Endodermal cell (in vitro differentiated cells): ENCODE measurements at places on chromosomes 2 and 18. TPM values are rescaled to one million over a fixed set of nuclear protein-coding genes. Genes with fewer than 3 reads are reported as not detected.

- DNase-seq: no peak
Measured at GRCh38 chr2:197131558-197131855, 179.1 kb downstream of the ANKRD44 start.

DNA sequence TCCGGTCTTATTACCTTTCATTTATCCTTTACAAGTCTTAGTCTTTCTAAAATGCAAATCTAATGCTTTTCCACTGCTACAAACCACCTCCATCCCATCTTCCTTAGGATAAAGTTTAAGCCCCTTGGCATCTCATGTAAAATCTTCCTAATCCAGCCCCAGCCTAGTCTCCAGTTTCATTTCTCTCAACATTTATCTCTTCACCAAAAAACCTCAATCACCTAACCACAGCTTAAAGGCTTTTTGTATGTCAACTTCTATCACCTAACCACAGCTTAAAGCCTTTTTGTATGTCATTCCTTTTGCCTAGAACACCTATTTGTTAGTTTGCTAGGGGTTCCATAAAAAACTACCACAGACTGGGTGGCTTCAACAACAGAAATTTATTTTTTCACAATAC lies 4.2 kb downstream of the TRAK2 start:
- no peak for DNase-seq

DNA sequence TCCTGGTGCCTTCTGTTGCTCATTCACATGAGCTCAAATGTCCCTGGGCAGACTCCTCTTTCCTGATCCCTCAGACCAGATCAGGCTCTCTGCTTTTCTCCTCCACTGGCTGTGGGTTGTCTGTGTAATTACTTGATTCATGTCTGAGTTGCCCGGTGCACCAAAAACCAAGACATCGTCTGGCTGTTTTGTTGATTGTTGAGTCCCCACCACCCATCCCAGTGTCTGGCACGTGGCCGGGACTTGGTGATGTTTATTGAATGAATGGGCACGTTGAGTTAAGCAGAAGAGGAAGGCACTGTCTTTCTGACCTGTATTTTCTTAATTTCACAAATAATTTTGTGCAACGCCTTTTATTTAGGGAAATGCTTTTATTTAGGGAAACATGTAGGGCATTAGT lies 499.1 kb upstream of the HS6ST1 start:
- peak; percentile 33 for DNase-seq

GRCh38 chr2:54000524-54000923 lies 29.7 kb upstream of the PSME4 start:
- DNase-seq: no peak

DNA sequence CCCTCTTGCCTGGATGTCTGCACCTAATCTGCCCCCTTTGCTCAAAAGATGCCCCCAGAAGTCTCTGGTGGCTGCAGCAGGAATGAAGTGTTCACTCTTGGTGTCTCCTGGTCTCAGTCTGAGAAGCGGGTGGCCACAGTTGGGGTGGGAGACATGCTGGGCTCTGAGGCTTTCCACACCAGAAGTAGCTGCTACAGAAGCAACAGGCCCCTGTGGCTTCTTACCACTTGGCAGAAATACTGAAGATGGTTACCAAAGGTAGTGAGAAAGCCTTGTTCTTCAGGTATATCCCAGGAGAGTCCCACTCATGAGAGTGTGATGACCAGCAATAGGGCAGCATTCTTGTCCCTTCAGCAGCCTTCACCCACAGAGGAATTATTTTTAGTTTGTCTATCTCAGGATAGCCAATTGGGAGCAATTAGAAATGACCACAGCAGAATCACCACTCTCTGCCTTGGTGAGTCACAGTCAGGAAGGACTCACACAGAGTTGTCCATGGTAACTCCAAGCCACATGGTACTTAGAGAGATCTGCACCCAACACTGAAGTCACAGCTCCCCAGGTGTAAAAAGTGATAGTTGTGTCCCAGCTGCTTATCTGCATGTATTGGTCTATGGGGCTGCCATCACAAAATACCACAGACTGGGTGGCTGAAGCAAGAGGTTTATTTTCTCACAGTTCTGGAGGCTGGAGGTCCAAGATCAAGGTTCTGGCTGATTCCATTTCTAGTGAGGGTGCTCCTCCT lies 169.8 kb upstream of the ID2 start:
- DNase-seq: no peak

DNA sequence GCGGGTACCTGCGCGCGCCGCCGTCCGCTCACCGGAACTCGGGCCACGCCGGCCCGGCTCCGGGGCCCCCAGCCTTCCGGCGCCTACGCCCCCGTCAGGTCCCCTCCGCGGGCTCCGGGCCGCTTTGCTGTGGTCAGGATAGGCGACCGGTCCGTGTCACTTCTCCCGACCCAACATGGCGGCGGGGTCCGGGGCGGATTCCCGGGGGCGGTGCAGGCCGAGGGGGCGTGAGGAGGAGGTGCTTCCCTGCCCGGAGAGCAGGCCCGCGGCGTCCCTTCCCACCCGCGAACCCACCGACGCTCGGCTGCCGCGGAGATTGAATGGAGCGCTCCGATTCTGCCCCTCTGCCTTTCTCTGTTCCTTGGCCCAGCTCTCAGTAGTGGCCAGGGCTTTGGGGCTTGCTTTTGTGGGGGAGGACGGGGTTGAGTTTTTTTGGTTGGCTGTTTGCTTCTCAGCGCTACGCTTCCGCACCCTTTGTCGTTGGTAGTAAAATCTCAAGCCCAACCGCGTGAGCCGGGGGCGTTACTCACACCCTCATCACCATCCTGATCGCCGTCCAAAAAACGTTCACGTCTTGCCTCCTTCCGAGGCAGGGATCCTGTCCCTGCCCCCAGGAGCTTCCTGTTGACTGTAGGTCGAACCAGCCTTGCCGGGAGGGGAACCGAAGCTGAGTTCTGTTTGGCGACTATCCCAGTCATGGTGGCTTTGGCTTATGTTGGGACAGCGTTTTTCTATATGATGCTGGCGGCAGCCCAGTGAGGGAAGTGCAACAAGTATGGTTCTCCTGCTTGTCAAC lies 532 bp upstream of the YES1 start:
- DNase-seq: peak; percentile 94

DNA sequence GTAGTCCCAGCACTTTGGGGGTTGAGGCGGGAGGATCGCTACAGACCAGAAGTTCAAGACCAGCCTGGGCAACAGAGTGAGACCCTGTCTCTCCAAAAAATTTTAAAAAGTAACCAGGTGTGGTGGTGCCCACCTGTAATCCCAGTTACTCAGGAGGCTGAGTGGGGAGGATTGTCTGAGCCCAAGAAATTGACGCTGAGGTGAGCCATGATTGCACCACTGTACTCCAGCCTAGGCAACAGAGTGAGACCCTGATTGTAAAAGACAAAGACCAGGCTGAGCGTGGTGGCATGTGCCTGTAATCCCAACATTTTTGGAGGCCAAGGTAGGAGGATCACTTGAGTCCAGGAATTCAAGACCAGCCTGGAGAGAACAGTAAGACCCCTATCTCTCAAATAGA lies 7.8 kb downstream of the ST6GAL2 start:
- DNase-seq: no peak

DNA sequence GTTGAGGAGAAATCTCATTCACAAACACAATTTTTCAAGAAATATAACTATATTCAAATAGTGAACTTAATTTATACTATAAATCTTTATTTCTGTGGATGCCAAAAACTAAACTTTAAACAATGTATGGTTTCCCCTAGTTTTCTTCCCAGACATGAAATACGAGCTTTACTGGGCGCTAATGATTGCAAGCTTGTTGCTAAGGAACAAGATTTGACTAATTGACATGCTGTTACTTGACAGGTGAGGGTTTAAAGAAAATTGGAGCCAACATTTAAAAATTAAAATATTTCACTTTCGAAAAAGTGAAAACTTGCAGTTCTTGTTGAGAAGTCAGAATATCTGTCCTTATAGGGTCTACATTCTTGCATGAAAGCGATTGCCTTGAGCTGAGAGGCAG lies 381.0 kb downstream of the MEIS1 start:
- no peak for DNase-seq

GRCh38 chr2:237967463-237967951 lies 693 bp downstream of the UBE2F start:
- DNase-seq: peak; percentile 71

- DNase-seq: peak; percentile 74
Measured at GRCh38 chr18:500632-501405, at the start of gene COLEC12. Gene COLEC12 (minus strand): TSS chr18:500701. CDS start chr18:500514, 187 bp downstream.

- peak; percentile 53 for DNase-seq
Measured at GRCh38 chr18:51235009-51235789, 37.7 kb upstream of the MEX3C start.

- DNase-seq: no peak
Measured at GRCh38 chr2:136015699-136016098, 30.3 kb upstream of the DARS1 start.

DNA sequence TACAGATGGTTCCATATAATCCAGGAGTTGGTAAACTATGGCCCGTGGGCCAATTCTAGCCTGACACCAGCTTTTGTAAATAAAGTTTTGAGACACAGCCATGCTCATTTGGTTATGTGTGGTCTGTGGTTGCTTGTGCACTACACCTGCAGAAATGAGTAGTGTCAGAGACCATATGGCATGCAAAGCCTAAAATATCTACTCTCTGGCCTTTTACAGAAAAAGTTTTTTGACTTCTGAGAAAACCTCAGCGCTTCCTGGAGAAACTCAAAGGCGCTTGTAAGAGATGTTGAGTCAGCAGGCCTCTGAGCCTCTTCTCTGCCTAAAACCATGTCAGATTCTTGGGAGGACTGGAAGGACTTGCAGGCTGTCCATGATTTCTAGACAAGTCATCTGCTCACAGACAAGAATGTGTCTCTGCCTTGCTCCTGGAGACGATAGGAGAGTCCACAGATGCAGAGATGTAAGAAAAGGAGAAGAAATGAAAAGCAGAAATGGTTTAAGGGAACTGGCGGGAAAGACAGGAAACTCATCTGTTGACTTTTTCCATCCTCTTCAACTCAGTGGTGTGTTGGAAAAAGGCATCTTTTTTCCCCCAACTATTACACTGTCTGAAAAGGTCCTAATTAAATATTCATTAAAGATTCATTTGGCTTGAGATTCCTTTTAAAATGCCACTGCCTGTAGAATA lies 5.2 kb downstream of the TTC39C start:
- no peak for DNase-seq

The PLA2R1 gene
- total RNA-seq: 0.80 to 2.0 TPM (median 1.4 TPM) in 3 replicates

The DPYSL5 gene
- 2.6 and 3.5 TPM in 2 replicates for total RNA-seq

The SMIM21 gene
- total RNA-seq: not detected in 3 replicates

The NPHP1 gene
- total RNA-seq: 7.5 and 8.4 TPM in 2 replicates

The PRSS56 gene
- total RNA-seq: not detected in 2 replicates
